ENCODE measurements at places on chromosomes 12 and 14.
A peak's percentile ranks its signal among the peaks of the same experiment; 100 is the strongest.

- DNase-seq = no peak
These were observed 9.0 kb downstream of the LGALS3 start for GRCh38 chr14:55138091-55138490.

DNA sequence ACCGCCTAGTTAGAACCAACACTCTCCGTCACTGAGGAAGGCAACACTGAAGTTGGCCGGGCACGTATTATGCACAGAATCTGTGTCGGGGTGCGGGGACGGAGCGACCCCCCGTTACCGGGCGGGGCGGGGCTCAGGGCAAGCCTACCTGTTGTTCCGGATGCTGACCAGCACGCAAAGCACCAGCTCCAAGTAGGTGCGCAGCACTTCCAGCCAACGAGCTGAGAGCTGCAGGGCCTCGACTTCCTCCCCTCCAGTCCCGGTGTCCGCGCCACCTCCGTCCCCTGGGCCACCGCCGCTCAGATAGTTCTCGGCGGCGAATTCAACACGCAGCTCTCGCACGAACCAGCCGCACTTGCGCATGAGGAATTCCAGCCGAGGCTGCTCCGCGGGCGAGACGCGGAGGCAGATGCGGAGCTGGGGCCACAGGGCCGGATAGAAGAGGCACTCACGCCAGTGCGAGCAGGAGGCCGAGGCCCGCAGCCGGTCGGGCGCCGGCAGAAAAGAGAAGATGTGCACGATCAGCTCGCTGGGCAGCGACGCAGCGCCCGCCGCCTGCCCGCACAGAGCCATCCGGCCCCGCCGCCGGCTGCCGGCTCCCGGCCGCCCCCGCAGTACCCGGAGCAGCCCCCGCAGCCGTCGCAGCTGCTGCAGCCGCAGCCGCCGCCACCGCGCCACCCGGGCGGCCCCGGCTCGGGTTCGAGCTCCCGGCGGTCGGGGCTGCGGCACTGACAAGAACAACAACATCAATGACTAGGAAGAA is 636 bp downstream of the FBXO33 start:
- DNase-seq = peak; percentile 71

- DNase-seq = no peak
These were observed 58.7 kb upstream of the REP15 start for GRCh38 chr12:27637524-27637923.

DNA sequence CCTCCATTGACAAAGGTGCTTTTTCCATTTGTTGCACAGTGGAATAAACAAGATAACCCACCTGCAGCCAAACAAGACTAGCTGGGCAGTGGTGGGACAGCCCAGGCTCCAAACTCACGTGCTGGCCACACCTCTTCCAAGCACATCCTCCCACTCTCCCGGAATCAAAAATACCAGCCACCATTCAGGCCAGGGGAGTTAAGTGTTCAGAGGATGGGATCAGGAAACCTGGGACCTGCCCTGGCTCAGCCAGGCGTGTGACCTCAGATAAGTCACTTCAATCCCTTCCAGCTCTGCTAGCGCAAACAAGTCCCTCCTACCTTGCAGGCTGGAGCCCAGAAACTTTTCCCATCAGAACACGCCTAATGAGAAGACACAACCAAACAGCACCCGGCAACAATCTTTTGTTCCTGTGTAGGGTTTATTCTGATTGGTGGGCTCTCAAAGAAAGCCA is 43.3 kb downstream of the ACTN1 start:
- DNase-seq = no peak

All from common myeloid progenitor, CD34-positive (primary cell).